Upper lobe of left lung (tissue), 6 donors: ENCODE measurements at places on chromosomes 6 and 20. TPM values are rescaled to one million over a fixed set of nuclear protein-coding genes. Genes with fewer than 3 reads are reported as not detected.
A peak's percentile ranks its signal among the peaks of the same experiment; 100 is the strongest.

DNA sequence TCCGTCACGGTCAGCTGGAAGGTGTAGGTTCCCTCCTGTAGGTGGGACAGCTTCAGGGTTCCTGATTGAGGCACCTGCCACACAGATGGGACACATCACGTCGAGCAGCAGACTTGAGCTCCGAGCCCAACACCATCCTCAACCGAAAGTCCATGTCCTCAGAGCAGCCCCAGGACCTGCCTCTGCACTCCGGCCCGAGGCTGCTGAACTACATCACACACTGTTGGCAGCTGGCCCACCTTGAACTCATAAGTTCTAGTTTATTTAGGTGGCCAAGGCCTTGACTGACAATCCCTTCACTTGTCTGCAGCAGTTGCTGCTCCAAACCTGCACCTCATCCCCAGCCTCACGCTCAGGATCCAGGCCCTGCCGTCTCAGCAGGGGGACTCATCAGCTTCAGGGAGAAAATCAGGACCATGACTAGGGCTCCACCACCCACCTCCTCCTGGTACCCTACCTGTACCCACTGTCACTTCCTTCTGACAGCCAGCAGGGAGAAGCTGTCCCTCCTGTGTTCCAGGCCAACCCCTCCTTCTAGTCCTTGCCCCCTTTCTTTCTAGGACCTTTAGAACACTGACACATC lies 21.0 kb downstream of the LRP11 start:
- H3K4me1 ChIP-seq: peaks cover 5% of the 10 kb centered on the region
- H3K4me3 ChIP-seq: no peak overlapping the region
- no peak for DNase-seq
- peaks cover 5% of the 10 kb centered on the region for H3K36me3 ChIP-seq

DNA sequence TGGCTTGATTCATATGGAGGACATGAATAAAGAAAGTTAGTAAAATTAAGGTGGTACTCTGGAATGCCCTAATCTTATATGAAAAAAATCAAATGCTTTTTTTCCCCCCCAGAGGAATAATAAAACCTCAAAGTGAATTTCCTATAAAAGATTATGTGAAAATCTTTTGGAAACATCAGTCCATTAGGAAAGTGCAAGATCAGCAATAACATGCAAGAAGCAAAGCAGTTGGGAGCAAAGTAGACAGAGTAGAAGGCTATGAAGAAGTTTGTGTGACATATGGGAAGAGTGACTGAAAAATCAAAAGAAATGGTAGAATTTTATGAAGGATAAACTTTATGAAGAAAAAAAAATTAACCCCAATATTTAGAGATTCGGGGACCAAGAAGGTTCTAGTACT lies 998.0 kb upstream of the EPHA7 start:
- H3K4me3 ChIP-seq: no peak overlapping the region
- H3K4me1 ChIP-seq: no peaks in the 10 kb centered on the region
- no peak overlapping the region for H3K27ac ChIP-seq
- H3K27me3 ChIP-seq: no peaks in the 10 kb centered on the region
- H3K36me3 ChIP-seq: no peaks in the 10 kb centered on the region

GRCh38 chr6:88856566-88856965 lies 106.9 kb downstream of the RNGTT start:
- H3K4me3 ChIP-seq: no peak overlapping the region
- DNase-seq: no peak
- H3K27ac ChIP-seq: no peak overlapping the region
- no peaks in the 10 kb centered on the region for H3K36me3 ChIP-seq

DNA sequence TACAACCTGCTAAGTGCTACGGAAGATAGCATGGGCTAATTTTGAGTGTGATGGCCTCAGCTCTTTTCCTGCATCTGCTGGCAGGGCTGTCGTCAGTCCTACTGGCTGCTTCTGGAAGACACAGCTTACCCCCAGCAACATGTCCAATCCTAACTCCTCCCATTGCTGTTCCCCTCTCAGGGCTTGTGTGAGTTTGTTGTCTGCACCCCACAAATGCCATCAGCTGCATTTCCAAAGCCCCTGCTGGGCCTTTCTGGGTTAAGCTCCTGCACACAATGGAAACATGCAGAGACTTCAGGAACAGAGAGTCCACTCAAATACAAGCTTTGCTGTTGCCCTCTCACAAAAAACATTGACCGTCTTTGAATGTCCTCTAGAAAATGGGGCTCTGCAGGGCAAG lies 84.7 kb downstream of the RNF182 start:
- no peaks in the 10 kb centered on the region for H3K36me3 ChIP-seq
- no peaks in the 10 kb centered on the region for H3K27me3 ChIP-seq
- H3K4me3 ChIP-seq: no peak overlapping the region
- DNase-seq: no peak
- no peaks in the 10 kb centered on the region for H3K4me1 ChIP-seq

DNA sequence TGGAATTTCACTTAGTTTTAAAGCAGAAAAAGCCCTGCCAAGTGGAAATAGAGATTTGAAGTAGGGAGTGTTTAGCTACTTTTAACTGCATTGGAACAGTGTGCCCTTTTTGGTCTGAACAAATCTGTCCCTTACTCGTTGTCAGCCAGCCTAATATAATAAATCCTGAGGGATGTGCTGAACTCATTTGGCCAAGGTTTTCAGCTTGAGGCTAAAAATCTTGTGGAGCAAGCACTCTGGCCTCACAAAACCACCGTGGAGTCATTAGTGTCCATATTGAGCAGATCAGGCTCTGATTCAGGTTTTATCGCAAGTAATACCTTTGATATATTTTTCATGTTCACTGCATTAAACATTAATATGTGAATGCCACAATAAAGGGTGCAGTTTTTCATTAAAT lies 383.5 kb downstream of the FRK start:
- H3K4me1 ChIP-seq: no peaks in the 10 kb centered on the region
- H3K4me3 ChIP-seq: no peak overlapping the region
- no peak overlapping the region for H3K27ac ChIP-seq
- H3K36me3 ChIP-seq: no peaks in the 10 kb centered on the region
- H3K27me3 ChIP-seq: no peaks in the 10 kb centered on the region
- DNase-seq: no peak

Gene FAM162B
- 5.7 TPM for total RNA-seq

GRCh38 chr6:37882724-37883413 lies 63.3 kb downstream of the ZFAND3 start:
- no peak for DNase-seq
- peaks cover 16% of the 10 kb centered on the region for H3K4me1 ChIP-seq
- H3K4me3 ChIP-seq: no peak overlapping the region
- no peak overlapping the region for H3K27ac ChIP-seq
- no peaks in the 10 kb centered on the region for H3K27me3 ChIP-seq
- H3K36me3 ChIP-seq: no peaks in the 10 kb centered on the region

Gene CLIC1
- 138 TPM for total RNA-seq

Gene MEI4
- total RNA-seq: not detected

Gene ZKSCAN3
- 5.4 TPM for total RNA-seq

DNA sequence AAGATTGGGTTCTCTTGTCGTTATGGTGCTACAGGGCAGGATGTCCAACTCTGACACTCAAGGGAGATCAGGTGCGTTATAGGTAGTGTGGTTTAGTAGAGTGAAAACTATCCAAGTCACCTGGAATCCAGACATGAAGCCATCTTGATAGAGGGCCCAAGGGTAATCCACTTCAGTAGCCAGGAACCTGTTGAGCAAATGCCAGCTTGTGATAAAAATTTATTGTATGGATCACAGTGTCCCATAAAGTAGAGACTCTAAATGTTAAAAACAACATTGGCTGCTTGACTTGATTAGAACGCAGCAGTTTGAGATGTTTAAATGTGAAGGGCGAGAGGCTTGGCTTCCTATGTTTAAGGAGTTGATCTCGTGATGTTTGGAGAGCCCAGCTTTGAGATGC lies 105.7 kb upstream of the GMDS start:
- H3K36me3 ChIP-seq: no peaks in the 10 kb centered on the region
- DNase-seq: no peak
- H3K27me3 ChIP-seq: no peaks in the 10 kb centered on the region

DNA sequence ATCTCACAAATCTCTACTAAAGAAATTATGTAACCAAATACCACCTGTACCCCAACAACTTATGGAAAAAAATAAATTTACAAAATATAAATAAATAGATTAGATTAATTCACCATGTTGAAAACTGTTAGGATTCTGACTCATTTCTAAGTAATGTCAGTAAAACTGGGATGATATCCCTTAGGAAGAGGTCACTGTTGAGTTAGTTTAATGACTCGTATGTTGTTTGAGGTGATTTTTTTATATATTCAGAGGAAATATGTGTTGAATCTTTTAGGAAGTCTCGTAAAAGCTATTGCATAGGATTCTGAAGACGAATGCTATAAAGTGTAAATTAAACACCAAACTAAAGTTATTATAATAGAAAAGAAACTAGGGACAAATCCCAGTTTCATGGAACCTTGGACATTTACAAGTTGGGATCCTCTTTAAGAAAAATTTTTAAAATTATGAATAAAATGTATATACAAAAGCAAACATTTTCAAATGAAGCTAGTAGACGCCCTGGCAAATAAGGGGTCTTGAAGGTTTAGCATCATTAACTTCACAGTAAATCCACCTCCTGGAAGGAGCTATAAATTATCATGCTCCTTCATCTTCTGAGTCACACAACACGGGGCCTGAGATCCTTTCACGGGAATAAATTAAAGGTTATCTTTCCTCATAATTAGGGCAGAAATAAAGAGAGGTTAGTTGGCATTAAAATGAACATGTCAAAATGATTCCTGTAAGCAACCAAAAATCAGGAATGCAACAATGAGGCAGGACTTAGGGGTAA lies 37.0 kb upstream of the POU3F2 start:
- no peak for DNase-seq
- no peaks in the 10 kb centered on the region for H3K36me3 ChIP-seq
- H3K27ac ChIP-seq: no peak overlapping the region
- no peak overlapping the region for H3K4me3 ChIP-seq
- no peaks in the 10 kb centered on the region for H3K27me3 ChIP-seq
- no peaks in the 10 kb centered on the region for H3K4me1 ChIP-seq

DNA sequence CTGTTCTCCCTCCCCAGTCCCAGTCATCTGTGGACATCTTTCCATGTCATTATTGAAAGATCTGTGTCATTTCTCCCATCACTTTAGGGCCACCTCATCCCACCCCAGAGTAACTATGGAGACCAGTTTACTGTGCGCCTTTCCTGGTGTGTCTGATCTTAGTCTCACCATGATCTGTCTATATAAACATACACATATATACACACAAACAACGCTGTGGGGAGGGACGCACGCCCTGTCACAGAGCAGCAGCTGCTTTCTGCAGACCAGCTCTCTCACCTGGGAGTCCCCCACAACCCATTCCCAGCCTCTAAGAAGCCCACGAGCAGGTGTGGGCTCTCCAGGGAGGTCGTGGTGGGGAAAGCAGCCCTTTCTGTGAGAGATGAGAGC lies 68.1 kb upstream of the TOX2 start:
- H3K27me3 ChIP-seq: no peaks in the 10 kb centered on the region
- H3K36me3 ChIP-seq: no peaks in the 10 kb centered on the region
- H3K27ac ChIP-seq: peak overlapping the region; percentile 72
- DNase-seq: no peak

DNA sequence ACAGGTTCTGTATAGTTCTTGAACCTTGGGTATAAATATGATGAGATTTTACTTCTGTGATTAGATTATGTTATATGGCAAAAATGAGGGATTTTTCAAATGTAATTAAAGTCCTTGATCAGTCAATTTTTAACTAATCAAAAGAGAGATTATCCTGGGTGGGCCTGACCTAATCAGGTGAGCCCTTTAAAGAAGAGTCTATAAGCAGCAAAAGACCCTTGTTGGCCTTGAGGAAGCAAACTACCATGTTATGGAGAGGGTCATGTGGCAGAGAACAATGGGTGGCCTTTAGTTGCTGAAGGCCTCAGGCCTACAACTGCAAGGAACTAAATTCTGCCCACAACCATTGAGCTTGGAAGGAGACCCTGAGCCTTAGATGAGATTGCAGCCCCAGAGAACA lies 102.5 kb upstream of the RIPOR2 start:
- H3K27me3 ChIP-seq: no peaks in the 10 kb centered on the region
- no peak overlapping the region for H3K4me3 ChIP-seq
- no peak for DNase-seq
- H3K27ac ChIP-seq: no peak overlapping the region
- no peaks in the 10 kb centered on the region for H3K36me3 ChIP-seq

- no peak overlapping the region for H3K27ac ChIP-seq
- no peak overlapping the region for H3K4me3 ChIP-seq
- H3K4me1 ChIP-seq: peaks cover 19% of the 10 kb centered on the region
- no peaks in the 10 kb centered on the region for H3K27me3 ChIP-seq
Measured at GRCh38 chr20:62908971-62909791, 17.1 kb downstream of the DIDO1 start.

GRCh38 chr6:15284743-15285142 lies 38.9 kb downstream of the JARID2 start:
- no peaks in the 10 kb centered on the region for H3K36me3 ChIP-seq
- no peaks in the 10 kb centered on the region for H3K27me3 ChIP-seq
- H3K4me1 ChIP-seq: peaks cover 12% of the 10 kb centered on the region
- no peak for DNase-seq
- no peak overlapping the region for H3K27ac ChIP-seq

Gene SALL4
- total RNA-seq: 0.51 TPM

DNA sequence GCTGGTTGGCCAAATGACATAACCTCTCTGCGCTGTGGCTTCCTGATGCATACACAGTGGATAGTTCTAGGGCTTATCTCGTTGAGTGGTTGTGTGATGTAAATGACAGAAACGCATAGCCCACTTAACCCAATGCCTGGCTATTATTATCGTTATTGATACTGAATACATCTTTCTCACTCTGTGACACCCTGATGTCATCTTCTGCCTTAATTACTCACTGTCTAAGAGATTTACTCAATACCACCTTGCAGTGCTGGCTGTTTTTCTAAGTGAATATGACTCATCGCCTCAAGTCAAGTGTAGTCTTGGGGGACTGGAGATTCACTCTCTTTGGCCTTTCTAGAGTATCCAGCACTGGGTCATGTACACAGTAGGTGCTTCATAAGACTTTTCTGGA lies 73.6 kb downstream of the NDUFAF5 start:
- no peaks in the 10 kb centered on the region for H3K36me3 ChIP-seq
- H3K27me3 ChIP-seq: no peaks in the 10 kb centered on the region
- H3K27ac ChIP-seq: no peak overlapping the region
- peaks cover 4% of the 10 kb centered on the region for H3K4me1 ChIP-seq
- DNase-seq: no peak
- H3K4me3 ChIP-seq: no peak overlapping the region

GRCh38 chr6:74579794-74580193 lies 626.1 kb downstream of the COL12A1 start:
- H3K27me3 ChIP-seq: no peaks in the 10 kb centered on the region
- DNase-seq: no peak
- H3K36me3 ChIP-seq: no peaks in the 10 kb centered on the region
- no peaks in the 10 kb centered on the region for H3K4me1 ChIP-seq
- H3K4me3 ChIP-seq: no peak overlapping the region
- no peak overlapping the region for H3K27ac ChIP-seq

Gene IL22RA2
- not detected for total RNA-seq

Gene PSMB9
- total RNA-seq: 50.2 TPM

Gene RAD21L1
- total RNA-seq: not detected
